ENCODE measurements at places on chromosomes 5 and 9.

GRCh38 chr5:67315082-67315989 is 118.7 kb upstream of the CD180 start:
- DNase-seq, result no peak

- DNase-seq, result no peak
Observed at GRCh38 chr9:33082538-33083326, 6.3 kb upstream of the SMU1 start.

GRCh38 chr9:73536403-73536802 is 384.7 kb downstream of the ANXA1 start:
- DNase-seq, result no peak

DNA sequence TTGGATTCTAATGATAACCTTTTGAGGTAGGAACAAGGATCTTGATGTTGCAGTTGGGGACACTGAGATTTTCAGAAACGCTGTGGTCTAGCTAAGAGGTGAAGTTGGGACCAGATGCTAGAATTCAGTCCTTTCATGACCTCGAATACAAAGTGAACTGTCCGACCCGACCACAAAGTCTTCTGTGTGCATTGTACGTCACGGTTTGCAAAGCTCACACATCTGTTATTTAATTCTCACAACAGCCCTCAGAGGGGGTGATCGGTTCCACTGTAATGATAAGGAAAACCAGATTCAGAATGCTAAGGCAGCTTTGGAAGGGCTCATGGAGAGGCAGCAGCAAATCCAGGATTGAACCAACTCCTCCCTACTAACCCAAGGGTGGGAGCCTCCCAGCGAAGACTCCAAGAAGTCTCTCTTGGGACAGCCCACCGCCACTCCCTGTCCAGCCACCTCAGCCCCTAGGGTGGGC is 16.6 kb upstream of the KIF12 start:
- no peak for DNase-seq

GRCh38 chr5:113092683-113093082 is 116.1 kb downstream of the DCP2 start:
- no peak for DNase-seq

Measured in erythroblast (primary cell).